ENCODE measurements at places on chromosomes 11 and 22.

- no peak for DNase-seq
Observed at GRCh38 chr11:97622795-97623194, 1233.0 kb downstream of the JRKL start.

GRCh38 chr22:46537225-46537945 lies at the start of gene CELSR1:
Gene CELSR1 (minus strand): TSS chr22:46537620. CDS start chr22:46537170, 450 bp downstream.
- DNase-seq, result peak; percentile 60

DNA sequence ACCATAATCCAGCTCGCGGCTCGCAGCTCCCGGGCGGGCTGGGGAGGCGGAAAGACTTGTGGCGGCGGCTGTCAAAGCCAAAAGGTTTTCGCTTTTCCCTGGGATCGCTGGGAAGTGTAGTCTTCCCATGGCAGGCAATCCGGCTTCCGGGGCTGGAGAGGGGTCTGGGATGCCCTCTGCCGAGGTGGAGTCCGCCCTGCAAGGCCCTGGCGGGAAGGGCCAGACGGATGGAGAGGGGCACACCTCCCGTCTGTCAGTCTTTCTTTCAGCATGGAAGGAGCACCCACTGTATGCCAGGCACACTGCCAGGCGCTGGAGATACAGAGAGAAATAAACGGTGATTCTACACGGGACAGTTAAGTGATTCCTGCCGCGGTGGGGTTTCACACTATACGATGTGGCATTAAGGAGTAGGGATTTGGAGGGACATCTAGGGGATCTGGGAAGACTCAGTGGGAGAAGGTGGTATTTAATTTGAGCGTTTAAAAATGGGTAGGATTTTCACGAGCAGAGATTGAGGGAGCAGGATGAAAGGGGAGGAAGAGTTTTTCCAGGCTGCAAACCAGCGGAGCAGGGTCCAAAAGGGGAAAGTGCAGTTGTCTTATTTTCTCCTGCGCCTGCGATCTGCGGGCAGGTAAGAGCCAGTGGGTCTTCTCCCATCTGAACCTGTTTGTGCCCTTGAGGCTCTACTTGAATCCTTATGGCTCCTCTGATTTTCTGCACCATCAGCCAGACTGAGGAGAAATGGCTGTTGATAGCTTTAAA lies at the start of gene BACE1:
BACE1 (minus strand) TSS at position 60 of the 765 bp plus-strand sequence. CDS start 461 bp downstream, outside the sequence.
- DNase-seq, result peak; percentile 95

DNA sequence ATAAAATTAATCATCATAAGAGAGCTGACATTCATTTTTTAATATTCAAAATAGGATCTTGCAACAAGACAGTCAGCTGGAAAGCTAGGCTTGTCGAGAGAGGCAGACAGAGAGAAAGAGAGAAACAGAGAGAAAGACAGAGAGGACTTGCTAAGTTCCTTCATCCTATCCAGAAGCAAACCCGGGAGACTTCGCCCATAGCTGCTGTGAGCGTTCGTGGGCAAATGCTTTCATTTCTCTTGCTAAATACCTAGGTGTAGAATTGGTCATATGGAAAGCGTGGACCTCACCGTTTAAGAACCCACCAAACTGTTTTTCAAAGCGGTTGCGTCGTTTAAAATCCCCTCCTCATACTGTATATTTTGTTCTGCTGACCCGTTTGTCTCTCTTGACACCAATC lies 25.3 kb upstream of the KRTAP5-6 start:
- DNase-seq, result no peak

GRCh38 chr11:21866781-21867180 lies 326.1 kb upstream of the ANO5 start:
- no peak for DNase-seq

DNA sequence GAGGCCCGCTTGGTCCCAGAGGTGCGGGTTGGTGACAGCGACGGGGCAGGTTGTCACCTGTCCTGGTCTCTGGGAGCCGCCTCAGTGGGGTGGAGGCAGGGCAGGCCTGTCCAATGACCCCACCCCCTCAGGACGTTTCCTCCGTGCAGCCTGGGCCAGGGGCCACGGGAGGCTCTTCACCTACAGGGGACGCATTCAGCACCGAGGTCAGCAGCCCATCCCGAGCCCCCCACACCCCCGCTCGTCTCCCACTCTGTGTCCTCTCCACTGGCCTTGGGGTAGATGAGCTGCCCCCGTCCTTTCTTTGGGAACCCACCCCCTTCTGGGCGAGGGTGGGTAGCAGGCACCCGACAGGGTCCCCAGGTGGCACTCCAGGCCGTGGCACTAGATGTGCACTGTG lies 35.7 kb downstream of the BRSK2 start:
- DNase-seq, result no peak

- DNase-seq, result peak; percentile 77
Observed at GRCh38 chr11:13277768-13278608, at the start of gene BMAL1. Gene BMAL1 (plus strand): TSS chr11:13277790. CDS start chr11:13354309, 76,519 bp downstream.

DNA sequence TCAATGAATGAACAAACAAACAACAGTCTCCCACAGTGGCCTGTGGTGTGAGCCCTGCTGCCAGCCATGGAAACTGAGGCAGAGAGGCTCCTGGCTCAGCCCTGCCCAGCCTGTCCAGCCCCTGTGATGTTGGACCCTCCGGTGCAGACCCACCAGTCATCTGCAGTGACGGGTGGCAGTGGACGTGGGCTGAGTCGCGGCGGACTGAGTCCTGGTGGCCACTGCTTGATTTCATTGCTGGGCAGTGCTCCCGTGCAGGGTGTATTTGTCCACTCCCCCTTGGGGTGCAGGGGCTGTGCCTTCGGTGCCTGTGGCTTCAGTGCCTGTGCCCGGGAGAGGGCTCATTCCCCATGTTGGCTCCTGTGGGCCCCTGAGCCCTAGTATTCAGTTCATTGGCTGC lies 31.9 kb upstream of the MUC5AC start:
- no peak for DNase-seq

DNA sequence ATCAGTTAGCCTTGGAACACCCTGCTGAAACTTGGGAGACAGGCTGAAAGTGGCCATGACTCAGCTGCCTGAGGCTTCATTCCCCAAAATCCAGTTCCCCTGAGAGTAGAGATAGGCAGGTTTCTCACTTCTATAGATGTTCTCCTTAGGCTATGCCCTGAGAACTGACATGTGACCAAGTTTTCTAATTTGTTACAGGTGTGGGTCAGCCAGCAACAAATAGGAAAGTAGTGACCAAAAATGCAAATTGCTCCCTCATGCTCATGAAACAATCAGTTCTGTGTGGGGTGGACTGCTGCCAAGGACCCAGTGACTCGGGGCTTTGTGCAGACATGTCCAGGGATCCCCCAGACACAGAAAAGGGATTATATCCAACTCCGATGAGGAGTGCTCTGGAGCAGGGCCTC lies 7.3 kb upstream of the CCDC15 start:
- DNase-seq, result no peak

DNA sequence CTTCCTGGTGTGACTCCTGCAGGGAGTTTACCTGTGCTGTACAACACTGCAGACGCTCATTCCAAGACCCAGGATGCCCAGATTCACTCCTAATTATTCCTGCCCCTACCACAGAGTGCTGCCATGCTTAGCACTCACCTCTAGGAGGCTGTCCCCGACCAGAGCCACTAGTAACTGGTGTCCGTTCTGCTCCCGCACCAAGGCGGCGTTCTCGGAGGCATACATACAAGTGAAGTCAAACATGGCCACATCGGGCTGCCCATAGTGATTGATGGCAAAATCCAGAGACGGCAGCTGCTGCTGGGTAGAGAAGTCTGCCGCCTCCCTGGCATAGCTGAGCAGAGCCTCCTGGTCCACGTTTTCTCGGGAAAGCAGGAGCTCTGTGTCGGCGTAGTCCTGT lies 122.3 kb upstream of the BID start:
- no peak for DNase-seq

GRCh38 chr11:90919332-90919731 lies 696.5 kb upstream of the CHORDC1 start:
- DNase-seq, result no peak

Data from eye (tissue), 1 donor.